Progenitor cell of endocrine pancreas (in vitro differentiated cells): ENCODE measurements at places on chromosomes 3 and 15. TPM values are rescaled to one million over a fixed set of nuclear protein-coding genes. Genes with fewer than 3 reads are reported as not detected.

Gene SLC2A2
- 1.5 TPM in 2 replicates for total RNA-seq

Gene RUBCN
- total RNA-seq = 29.0 and 30.4 TPM in 2 replicates

Gene COL6A5
- total RNA-seq = not detected in 2 replicates

DNA sequence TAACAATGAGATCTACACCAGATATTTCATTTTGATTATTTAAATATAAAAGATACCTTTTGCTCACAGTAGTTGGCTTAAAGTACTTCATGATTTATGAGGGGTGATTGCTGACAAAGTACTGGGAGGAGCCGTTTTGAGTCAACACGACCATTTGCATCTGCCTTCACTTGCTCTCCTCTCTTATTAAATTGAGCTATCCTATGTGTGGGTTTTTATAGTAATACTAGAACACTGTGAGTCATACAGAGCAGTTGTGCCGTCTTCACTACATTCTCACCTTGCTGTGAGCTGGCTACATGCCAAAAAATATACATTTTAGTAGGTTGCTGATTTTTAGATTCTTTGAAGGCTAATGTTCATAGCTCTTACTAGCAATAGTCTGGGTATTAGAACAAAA, 161.2 kb downstream of the ALCAM start:
- no peak overlapping the region for H3K27ac ChIP-seq
- no peak overlapping the region for H3K4me3 ChIP-seq
- H3K4me1 ChIP-seq = peaks cover 1% of the 10 kb centered on the region
- no peaks in the 10 kb centered on the region for H3K27me3 ChIP-seq
- no peak for DNase-seq
- no peaks in the 10 kb centered on the region for H3K36me3 ChIP-seq

- H3K27me3 ChIP-seq = no peaks in the 10 kb centered on the region
- peaks cover 3% of the 10 kb centered on the region for H3K4me1 ChIP-seq
- H3K36me3 ChIP-seq = no peaks in the 10 kb centered on the region
- no peak for DNase-seq
- no peak overlapping the region for H3K4me3 ChIP-seq
Observed at GRCh38 chr3:115666920-115667737, 43.8 kb downstream of the GAP43 start.
